Temporal lobe (tissue), 4 donors: ENCODE measurements at places on chromosomes 7 and 10. TPM values are rescaled to one million over a fixed set of nuclear protein-coding genes. Genes with fewer than 3 reads are reported as not detected.

Gene BLNK
- 0.25 TPM for total RNA-seq

Gene TAS2R41
- not detected for total RNA-seq

Gene WNT8B
- not detected for total RNA-seq

Gene RBP3
- total RNA-seq = not detected

Gene ASB4
- under 0.01 TPM for total RNA-seq

Gene ADRA2A
- total RNA-seq = 24.6 TPM

Gene COL13A1
- total RNA-seq = 2.7 TPM

Gene SP8
- 4.9 TPM for total RNA-seq
